ENCODE measurements at places on chromosomes 5 and 9.

DNA sequence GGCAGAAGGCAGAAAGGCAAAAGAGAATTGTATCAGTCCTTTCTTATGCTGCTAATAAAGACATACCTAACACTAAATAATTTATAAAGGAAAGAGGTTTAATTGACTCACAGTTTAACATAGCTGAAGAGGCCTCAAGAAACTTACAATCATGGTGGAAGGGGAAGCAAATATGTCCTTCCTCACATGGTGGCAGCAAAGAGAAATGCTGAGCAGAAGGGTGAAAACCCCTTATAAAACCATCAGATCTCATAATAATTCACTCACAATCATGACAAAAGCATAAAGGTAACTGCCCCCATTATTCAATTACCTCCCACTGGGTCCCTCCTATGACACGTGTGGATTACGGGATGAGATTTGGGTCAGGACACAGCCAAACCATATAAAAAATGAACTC is 312.5 kb upstream of the PTGER4 start:
- no peak for DNase-seq

DNA sequence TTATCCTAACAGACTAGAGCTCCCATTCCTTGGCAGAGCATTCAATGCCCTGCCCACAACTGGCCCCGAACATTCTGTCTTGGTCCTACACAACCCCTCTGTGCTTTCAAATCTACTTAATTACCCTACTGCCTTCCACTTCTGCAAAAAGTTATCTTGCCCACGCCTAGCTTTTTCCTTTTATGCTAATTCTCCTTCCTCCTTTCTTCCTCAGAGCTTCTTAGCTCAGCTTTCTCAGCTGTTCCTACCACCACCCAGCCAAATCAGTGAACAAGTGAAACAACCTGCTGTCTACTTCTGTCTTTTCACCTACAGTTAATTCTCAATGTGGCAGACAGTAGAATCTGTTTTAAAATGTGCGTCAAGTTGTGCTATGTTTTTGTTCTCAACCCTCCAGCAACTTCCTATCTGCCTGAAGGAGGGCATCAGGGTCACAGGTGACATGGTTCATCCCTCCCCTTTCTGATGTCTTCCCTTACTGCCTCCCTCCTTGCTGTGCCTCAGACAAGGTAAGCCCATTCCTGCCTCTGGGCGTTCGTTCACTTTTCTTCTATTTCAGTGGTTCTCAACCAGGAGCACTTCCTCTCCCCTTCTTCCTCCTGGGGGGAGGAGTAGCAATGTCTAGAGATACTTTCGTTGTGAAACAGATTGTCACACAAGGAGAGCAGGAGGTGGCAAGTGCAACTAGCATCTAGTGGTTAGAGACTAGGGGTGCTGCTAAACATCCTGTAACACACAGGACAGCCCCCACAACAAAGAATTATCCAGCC is 1.3 kb upstream of the REEP5 start:
- no peak for DNase-seq

- no peak for DNase-seq
Measured at GRCh38 chr5:173795601-173796000, 92.5 kb upstream of the CPEB4 start.

GRCh38 chr5:43699910-43700309 is 96.9 kb downstream of the NNT start:
- DNase-seq = no peak

GRCh38 chr5:82334856-82335255 is 56.7 kb upstream of the RPS23 start:
- DNase-seq = no peak

GRCh38 chr9:19229595-19230354 is 718 bp upstream of the DENND4C start:
- no peak for DNase-seq

DNA sequence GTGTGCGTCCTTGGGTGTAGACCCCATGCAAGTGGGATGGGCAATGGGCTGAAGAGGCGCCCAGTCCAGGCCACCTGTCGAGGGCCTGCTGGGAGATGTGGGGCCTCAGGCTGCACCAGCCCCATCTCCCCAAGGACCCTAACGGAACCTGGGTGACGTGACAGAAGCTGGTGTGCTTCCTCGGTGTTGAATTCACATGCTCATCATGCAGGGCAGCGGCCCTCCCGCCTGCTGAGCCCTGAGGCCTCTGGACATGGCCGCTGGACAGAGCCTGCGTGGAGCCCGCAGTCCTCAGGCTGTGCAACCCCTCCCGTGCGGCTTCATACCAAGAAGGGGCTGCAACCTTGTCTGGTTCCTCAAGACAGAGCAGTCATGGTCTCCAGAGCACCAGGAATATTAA is 26.8 kb downstream of the TERT start:
- DNase-seq = no peak

GRCh38 chr5:168679515-168679920 is 100.3 kb upstream of the PANK3 start:
- peak; percentile 47 for DNase-seq

DNA sequence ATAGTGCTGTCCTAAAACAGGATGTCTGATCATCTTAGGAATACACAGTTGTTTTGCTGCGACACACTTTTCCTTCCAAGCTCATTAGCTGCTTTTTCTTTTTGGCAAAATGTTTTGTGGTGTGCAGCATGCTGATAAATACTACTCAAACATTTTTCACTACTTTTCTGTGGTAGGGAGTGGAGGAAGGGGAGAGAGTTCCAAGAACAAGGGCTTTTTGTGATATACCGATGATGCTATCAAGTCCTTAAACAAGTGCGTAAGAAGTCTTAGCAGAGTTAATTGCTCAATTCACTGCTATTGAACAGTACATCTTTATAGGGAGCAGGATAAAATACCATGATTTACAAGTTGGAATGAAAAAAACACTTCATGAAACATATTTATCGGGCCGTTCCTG is 23.6 kb upstream of the TEK start:
- no peak for DNase-seq

GRCh38 chr5:67200809-67201562 is 4.4 kb upstream of the CD180 start:
- no peak for DNase-seq

- no peak for DNase-seq
Measured at GRCh38 chr9:37667706-37668105, 17.0 kb downstream of the FRMPD1 start.

- DNase-seq = no peak
Measured at GRCh38 chr5:159061179-159061796, 38.4 kb downstream of the EBF1 start.

DNA sequence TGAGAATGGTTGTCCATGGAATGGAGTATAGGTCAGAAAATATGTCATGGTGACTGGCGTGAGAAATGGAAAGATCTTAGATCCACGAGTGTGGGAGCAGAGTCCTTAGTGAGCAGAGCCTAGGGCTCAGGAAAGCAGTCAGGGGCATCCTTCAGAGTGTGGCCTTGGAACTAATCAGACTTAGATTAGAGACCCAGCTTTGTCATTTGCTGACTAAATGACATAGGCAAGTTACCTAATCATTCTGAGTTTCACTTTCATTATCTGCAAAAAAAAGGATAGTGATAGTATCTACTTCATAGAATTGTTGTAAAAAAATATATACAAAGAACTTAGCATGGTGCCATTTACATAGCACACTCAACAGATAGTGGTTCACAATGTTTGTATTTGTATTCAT is 24.3 kb upstream of the SLIT3 start:
- DNase-seq = no peak

DNA sequence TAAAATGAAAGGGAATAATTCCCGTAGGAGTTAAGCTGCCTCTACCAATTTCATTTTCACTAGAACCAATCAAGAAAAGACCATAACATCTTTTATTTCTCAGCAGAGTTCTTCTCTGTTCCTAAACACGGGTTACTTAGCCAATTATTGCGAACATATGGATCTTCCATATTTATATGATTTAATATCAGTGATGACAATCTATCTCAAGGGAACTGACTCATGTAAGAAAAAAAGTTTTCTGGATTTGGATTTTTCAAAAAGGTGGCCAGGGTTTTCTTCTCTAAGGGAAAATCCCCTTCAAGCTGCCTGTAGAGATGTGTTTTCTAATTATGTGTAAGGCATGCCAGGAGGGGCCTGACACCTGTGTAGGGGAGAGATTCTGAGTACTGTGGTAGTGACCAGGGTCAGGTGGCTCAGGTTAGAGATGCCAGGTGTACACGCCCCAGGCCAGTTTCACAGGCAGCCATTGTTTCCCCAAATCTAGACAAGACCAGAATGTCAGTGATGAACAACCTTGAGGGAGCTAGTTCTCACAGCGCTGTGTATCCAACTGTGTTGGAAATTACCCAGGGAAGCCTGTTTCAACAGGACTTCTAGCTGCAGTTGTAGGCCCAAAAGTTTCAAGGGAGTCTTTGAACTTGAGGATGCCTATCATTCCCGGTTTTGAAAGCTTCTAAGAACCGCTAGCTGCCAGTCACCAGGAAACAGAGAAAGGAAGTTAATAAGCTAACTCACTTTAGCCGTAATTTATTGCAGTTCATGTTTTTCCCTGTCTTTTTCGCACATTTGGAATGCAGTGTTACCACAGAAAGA is 572.5 kb upstream of the RGMB start:
- no peak for DNase-seq

DNA sequence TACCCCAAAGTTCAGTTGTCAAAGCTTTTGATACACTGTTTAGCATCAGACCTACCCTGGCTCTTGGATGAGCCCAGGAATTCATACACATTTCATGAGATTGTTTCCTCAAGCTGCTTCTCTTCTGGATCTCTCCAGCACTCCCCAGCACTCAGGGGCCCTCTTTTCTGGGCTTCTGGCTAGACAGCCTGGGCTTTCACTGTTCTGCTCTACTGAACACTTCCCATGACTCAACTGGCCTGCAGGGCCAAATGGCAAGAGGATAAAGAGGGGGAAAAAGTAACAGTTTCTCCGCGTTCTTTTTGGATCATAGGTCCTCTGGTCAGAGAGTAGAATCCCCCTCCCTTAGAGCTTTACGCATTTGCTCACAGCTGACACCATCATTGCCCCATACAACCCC is 20.9 kb upstream of the LURAP1L start:
- DNase-seq = no peak

DNA sequence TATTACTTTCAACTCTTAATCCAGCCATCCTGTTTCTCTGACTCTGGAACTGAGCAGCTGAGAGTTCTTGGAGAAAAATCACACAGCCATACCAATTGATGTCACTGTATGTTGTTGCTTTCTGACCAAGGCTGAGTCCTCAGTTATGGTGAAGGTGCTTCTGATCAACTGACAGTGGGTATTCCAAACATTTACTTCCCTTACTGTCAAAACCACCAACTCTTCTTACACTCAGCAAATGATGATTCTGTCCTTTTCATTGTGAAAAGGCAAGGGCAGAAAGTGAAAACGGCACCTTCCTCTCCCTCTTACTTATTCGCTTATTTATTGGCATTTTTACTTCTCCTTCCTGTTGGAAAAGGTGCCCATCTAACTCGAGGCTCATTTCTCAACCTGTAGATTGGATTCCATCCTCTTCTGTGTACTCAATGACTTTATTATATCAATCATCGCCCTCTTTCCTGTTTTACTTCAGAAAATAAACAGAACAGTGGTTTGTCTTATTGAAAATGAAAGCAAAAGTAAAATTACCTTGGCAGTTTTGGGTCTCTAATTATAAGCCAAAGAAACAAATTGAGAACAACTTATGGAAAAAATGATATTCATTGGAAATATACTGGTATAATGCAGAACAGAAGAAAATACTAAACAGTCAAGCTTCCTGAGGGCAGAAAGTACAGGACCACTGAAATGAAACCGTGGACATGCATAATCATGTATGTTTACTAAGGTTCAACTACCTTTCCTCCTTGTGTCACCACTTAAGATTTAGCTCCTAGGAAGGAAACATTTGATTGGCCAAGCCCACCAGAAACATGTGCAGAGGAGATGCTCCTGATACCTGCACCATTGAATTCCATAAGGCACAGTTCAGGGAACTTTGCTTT is 104.5 kb upstream of the CHD1 start:
- DNase-seq = no peak

- DNase-seq = no peak
Measured at GRCh38 chr5:9156282-9156681, 389.6 kb downstream of the SEMA5A start.

DNA sequence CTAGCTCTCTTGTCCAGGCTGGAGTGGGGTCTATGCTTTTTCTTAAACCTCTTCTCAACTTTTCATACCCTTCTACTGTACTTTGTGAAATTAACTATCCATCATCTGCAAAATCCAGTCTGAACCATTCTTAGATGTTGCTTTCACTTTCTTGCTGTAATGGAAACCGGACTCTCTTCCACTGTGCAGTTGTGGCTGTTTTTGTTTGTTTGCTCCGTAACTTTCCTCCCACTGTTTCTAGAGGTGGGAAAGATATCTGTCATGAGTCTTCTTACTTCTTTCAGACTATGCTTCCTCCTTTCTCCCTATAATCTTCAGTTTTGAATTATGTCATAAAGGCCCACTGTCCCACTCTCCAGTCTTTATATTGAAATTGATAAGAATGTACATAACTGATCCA is 6.5 kb downstream of the TNPO1 start:
- DNase-seq = no peak

GRCh38 chr5:137734962-137735554 is 831 bp downstream of the KLHL3 start:
- DNase-seq = no peak

DNA sequence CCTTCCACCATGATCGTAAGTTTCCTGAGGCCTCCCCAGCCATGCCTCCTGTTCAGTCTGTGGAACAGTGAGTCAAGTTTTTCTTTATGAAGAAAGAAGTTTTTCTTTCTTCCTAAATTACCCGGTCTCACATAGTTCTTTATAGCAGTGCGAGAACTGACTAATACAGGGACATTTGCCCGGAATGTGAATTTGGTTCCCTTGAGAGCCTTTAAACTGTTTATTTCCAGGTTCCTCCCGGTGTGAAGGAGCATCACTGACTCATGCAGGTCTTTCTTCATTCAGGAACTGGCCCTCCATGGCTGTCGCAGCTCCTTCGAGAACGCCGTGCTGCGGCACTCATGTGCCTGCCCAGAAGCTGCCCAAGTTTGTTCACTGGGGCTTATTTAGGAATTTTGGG is 87.7 kb downstream of the PTCH1 start:
- no peak for DNase-seq

DNA sequence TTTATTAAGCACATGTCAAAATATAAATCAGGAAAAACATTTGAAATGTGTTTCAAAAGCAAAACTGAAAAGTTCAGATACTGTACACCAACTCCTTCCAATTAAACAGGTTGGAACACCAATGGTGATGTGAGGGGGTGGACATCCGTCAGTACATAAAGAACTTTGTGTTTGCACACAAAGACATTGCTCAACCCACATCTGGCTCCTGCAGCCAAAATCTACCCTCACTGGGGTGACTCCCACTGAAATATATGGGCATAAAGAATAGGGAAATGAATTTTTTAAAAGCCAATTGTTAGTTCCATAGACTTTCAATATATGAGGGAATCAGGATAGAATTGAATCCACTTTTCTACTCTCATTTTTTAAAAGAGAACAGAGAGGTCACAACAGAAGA is 63.9 kb downstream of the MEGF9 start:
- no peak for DNase-seq

- no peak for DNase-seq
Measured at GRCh38 chr5:153187503-153187902, 303.0 kb upstream of the GRIA1 start.

Measured in stimulated activated CD4-positive, alpha-beta T cell treated with anti-CD3 and anti-CD28 coated beads, Interleukin-1b, Interleukin-23, amount 100 ng/mL, for 24 hours (primary cell).